Naive thymus-derived CD4-positive, alpha-beta T cell (primary cell): ENCODE measurements at places on chromosomes 3 and 15.

- no peak for DNase-seq
These were observed 847.4 kb downstream of the DIPK2A start for GRCh38 chr3:144818973-144819372.

DNA sequence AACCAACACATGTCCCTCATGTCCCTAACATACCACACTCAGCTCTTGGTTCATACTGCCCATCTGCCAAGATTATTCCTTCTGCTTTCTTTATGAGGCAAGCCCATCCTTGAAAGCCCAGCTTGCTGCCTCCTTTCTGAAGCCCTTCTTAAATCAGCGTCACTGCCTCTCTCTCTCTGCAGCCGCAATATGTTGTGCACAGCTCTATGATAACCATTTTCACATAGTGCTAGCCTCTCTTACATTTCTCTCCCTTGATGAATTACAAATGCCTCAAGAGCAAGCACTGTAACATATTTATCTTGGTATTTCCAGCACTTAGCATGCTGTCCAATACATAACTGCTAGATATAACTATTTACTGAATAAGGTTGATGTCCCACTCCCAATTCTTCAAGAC is 86.5 kb downstream of the TNIK start:
- no peak for DNase-seq

- DNase-seq, result no peak
These were observed at the start of the genes FOXL2 and FOXL2NB for GRCh38 chr3:138946663-138947494. Gene FOXL2 (minus strand): TSS chr3:138947137. CDS start chr3:138946722, 415 bp downstream. Gene FOXL2NB (plus strand): TSS chr3:138947217. CDS start chr3:138947365, 148 bp downstream.

- DNase-seq, result no peak
These were observed 37.0 kb downstream of the RASA2 start for GRCh38 chr3:141523615-141524375.

- peak; percentile 76 for DNase-seq
These were observed at the start of gene SLC25A38 for GRCh38 chr3:39383045-39383880. Gene SLC25A38 (plus strand): TSS chr3:39383370. CDS start chr3:39383725, 355 bp downstream.

- DNase-seq, result no peak
These were observed 71.8 kb upstream of the NDUFB4 start for GRCh38 chr3:120524171-120524923.

GRCh38 chr3:68996356-68996995 is 17.0 kb downstream of the EOGT start:
- no peak for DNase-seq

- no peak for DNase-seq
These were observed 25.2 kb upstream of the SLC6A6 start for GRCh38 chr3:14377044-14377837.

DNA sequence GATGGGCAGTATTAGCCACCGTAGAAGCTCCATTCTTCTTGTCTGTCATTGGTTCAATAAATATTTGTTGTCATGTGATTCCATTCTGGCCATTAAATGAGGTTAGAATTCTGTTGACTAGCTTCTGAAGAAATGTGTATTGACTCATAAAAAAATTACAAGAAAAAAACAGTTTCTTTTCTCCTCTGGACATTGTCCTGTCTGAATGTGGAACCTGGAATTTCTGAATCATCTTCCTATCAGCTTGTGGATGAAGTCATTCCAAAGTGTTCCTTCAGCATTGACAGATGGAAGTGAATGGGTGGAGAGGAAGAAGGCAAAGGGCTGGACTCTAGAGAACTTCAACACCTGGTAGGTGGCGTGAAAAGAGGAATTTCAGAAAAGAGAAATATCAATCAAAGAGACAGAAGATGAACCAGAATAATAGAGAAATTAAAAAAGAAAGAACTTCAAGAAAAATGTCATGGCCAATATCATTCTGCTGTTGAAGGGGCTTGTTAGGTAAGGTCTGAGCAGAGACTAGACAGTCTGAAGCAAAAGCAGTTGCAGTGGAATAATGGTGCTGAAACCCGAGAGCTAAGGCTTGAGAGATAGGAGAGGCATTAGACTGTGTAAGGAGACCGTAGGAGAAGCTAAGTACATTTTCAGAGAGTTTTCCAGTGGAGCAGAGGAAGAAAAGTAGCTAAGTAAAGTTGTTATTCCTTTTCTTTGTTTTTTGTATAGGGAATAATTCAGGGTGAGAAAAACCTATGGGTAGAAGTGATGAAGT is 806.6 kb downstream of the SQOR start:
- no peak for DNase-seq

DNA sequence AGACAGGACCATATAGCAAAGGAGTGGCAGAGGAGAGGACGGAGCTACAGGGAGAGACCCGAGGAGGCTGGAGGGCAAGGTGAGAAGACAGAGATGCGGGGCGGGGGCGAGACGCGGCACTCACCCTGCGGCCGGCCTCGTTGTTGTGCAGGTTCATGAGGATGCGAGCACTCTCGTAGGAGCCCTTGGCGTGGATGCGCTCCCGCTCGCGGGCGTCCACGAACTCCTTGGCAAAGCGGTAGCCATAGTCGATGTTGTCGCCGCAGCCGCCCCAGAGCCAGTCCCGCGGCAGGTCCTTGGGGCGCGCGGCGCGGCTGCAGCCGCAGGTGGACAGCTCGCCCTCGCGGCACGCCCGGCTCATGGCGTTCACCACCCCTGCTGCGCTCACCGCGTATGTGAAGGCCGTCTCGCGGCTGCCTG is 12.9 kb downstream of the WNT5A start:
- DNase-seq, result no peak

DNA sequence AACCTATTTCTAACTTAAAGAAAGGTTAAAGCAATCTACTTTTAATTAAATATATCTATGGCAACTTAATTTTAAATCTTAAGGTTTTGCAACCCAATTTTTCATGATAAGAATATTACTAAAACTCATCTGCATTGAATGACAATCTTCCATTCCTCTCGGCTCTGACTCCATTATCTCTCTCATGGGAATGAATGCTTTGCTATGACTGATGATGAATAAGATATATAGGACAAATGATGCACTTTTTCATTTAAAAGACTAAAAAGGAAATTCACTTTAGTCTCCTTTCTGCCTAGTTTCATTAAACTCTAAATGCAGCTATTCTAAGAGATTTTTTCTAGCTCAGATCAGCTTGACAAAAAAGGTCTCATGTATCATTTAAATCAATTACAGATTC is 68.7 kb downstream of the GBE1 start:
- DNase-seq, result no peak

DNA sequence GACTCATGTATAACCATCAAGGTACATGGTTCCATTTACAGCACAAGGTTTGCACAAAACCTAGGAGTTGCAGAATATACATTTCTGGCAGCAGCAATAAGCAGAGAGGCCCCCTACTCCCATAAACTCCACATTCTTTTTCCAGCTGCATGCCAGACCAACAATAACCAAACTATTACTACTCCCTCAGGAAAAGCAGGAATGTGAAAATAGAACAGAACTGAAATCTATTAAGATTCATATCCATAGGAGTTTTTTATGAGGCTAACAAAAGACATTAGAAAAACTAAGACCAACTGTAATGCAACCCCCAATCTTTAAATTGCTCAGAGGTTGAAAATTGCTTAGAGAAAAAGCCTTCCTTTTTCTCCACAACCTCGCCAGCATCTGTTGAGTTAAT is 27.6 kb upstream of the TOP2B start:
- no peak for DNase-seq

DNA sequence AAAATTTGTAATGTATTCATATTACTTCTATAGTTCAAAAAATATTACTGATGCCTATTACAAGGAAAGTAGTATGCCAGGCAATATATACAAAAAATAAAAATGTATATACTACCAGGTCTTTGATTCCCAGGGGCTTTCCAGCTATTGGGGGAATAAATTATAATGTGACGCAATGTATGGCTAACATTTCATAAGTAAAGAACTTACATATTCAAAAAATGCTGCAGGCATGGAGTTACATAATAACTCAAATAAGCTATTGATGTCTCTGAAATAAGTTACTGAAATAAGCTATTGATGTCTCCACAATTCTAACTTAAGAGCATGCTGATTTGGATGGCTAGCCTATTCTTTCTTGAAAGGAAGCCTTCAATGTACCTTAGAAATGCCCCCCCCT is 30.2 kb downstream of the MCCC1 start:
- DNase-seq, result no peak

GRCh38 chr3:46427916-46428833 is 21.1 kb downstream of the CCRL2 start:
- no peak for DNase-seq

GRCh38 chr3:24470277-24470676 is 24.4 kb downstream of the THRB start:
- no peak for DNase-seq

- DNase-seq, result no peak
These were observed 506.5 kb upstream of the TBL1XR1 start for GRCh38 chr3:177703788-177704187.

DNA sequence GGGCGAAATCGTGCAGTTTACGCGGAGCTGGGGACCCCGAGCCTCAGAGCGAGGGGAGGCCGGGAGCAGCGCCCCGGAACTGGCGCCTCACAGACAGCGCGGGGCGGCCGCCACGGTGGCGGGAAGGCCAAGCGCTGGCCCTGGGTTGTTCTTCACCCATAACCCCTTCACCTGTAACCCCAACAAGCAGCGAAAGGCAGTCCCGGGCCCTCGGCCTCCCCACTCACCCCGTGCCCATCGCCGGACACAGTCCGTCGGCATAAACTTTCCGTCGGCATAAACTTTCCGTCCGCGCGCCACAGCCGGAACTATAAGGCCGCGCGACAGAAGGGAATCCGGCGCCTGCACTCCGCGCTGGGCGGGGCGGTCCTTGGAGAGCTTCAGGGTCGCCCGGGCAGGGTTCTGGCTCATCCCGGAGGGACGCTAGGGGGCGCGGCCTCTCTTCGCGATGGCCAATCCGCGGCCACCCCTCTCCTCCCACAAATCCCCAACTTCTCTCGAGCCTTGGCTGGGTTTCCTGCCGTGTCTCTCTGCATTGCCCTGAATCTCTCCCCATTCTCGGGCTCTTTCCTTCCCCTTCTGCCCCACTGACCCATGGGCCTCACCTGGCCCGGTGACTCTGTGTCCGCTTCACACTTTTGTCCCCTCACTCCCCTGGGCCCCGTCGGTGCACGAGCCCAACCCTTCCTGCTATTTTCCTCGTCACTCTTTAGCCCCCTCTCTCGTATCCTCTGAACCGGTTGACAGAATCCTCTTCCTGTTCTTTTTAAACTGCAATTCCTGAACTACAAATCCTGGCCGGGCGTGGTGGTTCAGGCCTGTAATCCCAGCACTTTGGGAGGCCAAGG is at the start of gene INTS14:
Gene INTS14, minus strand, starts transcription at position 261 of the 848 bp plus-strand sequence. CDS start 3,751 bp downstream, outside the sequence.
- peak; percentile 82 for DNase-seq

DNA sequence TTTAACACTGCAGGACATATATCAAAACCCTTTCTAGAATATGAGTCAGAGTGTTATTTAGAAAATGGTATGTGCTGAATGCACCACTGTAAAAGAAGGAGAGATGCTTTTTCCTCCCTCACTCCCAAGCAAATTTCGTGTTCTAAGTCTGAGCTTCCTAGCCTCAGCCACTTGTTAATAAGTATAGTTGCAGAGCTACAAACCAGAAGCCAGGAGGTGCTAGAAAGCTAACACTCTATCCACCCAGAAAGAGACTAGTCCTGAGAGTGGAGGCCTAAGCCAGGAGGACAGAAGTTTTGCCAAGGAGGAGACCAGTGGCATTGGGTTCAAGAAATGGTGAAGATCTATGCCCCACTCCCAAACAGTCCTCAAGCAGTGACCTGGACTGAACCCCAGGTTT is 40.5 kb upstream of the GYG1 start:
- no peak for DNase-seq

DNA sequence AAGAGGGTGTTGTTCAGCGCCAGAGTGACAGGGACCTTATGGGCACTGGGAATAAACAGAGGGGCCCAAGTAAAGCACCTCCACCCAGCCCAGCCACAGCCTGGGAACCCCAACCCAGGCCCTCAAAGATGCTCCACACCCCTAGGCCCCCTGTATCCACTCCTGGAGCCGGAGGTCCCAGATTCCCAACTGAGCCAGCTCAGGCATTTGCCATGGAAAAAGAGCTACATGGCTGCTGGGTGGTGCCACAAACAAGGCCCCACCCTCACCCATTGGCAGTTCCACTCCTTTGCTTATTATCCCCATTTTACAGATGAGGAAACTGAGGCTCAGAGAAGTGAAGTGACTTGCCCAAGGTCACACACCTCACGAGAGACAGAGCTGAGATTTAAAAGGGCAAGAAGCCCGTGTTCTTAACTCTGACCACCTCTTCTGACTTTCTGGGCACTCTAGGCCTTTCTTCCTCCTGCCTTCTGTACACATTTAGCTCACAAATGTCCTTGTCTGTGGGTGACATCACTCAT is 16.9 kb downstream of the ANPEP start:
- no peak for DNase-seq

- DNase-seq, result no peak
These were observed 153.8 kb downstream of the SPATA16 start for GRCh38 chr3:172987273-172987672.

GRCh38 chr3:168933614-168934013 is 729.9 kb downstream of the MECOM start:
- no peak for DNase-seq

- DNase-seq, result peak; percentile 72
These were observed 26.3 kb downstream of the NR2F2 start for GRCh38 chr15:96356494-96357455.

GRCh38 chr3:142000325-142000870 is 124.0 kb downstream of the ATP1B3 start:
- DNase-seq, result no peak

GRCh38 chr3:151278230-151278629 is at the start of gene P2RY14:
Gene P2RY14 (minus strand): TSS chr3:151278542. CDS start chr3:151214316, 64,226 bp downstream.
- DNase-seq, result peak; percentile 21

DNA sequence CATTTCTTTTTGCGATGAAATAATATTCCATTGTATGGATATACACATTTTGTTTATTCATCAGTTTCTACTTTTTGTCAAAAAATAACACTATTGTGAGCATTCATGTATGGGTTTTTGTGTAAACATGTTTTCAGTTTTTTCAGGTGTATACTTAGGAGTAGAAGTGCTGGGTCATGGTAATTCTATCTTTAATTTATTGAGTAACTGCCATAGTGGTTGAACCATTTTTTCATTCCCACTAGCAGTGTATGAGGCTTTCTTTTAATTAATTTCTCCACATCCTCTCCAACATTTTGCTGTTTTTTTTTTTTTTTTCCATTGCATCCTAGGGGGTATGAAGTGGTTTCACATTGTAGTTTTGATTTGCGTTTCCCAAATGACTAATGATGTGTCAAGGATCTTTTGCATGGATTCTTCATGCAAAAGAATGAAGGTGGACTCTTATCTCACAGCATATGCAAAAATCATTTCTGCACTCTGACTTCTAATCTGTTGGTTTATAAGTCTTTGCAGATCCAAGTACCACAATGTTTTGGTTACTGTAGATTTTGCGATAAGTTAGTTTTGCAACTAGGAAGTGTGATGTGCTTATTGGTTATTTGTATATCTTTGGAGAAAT is 12.6 kb downstream of the ATP2C1 start:
- no peak for DNase-seq
